ENCODE measurements at places on chromosomes 3 and 15.
A peak's percentile ranks its signal among the peaks of the same experiment; 100 is the strongest.

DNA sequence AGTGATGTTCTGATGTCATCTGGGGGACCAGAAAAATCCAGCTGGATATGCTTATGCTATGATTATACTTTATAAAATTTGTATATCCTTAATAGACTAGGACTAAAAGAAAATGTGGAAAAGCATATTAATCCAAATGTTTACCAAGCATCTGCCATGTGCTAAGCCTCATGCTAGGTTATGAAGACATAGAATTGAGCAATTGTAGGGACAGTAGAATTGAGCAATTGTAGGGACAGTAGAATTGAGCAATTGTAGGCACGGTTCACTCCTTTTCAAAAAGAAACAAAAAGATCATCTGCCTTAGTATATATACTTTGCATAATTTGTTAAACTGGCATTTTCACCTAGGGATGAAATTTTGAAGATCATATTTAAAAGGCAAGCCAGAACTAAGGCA is 18.3 kb downstream of the ABHD5 start:
- no peak for DNase-seq

DNA sequence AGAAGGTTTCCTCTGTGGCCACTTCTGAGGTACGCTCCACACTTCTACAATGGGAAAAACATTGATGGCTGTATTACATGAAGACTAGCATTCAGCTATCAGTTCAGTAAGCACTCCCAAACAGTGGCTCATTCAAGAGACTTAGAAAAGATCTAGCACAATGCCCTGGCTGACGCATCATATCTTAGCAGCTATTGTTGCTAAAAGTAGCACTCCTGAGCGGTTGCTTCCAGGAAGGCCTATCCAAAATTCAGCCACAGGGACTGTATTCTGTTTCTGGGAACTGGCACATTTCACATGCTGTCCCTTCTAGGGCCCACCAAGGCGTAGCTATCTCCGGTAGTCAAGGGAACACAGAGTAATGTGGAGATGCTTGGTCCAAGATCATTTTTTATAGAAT is 21.2 kb upstream of the SPRED1 start:
- no peak for DNase-seq

GRCh38 chr15:78761891-78762385 is 49.3 kb downstream of the ADAMTS7 start:
- DNase-seq = no peak

DNA sequence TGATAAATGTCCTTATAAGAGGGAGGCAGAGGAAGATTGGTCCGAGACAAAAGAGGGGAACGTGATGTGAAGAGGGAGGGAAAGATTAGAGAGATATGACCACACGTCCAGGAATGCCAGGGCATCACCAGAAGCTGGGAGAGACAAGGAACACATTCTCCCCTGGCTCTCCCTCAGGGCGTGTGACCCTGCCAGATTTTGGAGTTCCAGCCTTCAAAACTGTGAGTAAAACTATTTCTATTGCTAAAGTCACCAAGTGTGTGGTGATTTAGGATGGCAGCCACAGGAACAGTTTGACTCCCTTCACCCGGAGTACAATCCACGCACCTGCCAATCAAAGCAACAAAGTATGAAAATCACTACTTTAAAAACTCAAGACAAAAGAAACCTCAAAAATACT is 32.1 kb upstream of the TJP1 start:
- DNase-seq = no peak

- DNase-seq = no peak
Measured at GRCh38 chr3:128559486-128560225, 66.7 kb upstream of the GATA2 start.

DNA sequence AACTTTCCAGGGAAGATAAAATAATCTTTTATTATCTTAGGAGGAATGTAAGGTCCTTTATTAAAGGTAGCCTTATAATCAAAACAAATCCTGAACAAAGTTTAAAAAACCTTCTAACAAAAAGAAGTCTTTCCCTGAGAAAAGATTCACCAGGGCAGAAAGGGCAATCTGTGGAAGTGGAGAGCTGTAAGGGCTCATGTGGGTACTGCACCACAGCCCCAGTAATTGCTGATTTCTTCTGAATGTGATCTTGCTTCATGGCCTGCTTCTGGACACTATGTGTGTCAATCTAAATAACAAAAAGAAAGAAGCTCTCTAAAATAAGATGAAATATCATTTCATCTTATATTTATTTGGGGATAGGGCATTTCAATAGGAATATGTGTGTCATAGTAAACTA is 1501.6 kb downstream of the OTOL1 start:
- DNase-seq = no peak

DNA sequence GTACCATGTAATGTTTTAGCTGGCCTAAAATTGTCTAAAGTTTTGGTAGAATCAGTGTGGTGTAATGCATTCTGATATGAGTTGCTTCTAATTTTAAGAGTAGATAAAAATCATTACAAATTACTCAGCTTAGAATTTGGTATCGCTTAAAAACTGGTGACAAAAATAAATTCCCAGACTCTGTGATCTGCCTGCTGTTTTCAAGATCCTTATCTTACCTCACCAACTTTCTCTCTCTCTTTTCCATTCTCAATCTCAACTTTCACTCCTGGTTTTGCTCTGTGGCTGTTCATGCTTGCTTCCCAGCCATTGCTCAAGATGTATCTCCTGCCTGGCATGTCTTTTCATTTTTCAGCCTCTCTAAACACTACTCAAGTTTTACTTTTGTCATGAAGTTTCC is 45.7 kb downstream of the TCF12 start:
- DNase-seq = no peak

GRCh38 chr15:21267671-21268395 is 172.5 kb downstream of the POTEB3 start:
- no peak for DNase-seq

DNA sequence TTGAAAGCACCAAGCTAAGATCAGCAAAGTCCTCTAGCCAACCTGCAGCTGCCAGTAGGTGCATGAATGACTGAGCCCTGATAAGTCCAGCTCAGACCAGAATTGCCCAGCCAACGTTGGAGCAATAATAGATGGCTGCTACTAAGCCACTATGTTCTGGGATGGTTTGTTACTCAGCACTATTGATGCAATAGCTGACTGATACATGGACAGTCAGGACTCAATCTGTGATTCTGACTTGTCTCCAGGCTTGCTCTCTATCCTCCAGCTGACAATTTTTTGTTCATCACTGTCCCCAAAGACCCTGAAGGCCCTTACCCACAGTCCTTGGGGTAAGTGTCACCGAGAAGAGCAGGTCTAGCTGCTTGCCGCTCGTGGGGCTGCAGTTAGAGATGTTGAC is 55.3 kb downstream of the CDCP1 start:
- no peak for DNase-seq

GRCh38 chr15:39300451-39301153 is 280.3 kb upstream of the THBS1 start:
- DNase-seq = no peak

DNA sequence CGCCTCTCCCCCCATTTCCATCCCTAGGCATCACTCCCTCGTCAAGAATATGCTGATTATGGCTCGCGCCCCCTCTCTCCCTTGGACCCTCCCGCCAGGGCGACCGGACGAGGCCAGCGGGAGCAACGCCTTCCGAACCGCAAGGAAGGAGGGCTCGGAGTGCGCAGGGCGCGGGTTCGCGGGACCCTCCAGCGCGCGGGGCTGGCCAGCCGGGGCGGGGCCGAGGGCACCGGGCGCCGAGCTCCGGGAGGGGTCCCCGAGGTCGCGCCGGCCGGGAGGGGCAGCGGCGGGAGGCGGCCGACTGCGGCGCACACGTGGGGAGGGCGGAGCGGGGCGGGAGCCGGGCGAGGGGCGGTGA is 483 bp downstream of the EHD4 start:
- DNase-seq = no peak

DNA sequence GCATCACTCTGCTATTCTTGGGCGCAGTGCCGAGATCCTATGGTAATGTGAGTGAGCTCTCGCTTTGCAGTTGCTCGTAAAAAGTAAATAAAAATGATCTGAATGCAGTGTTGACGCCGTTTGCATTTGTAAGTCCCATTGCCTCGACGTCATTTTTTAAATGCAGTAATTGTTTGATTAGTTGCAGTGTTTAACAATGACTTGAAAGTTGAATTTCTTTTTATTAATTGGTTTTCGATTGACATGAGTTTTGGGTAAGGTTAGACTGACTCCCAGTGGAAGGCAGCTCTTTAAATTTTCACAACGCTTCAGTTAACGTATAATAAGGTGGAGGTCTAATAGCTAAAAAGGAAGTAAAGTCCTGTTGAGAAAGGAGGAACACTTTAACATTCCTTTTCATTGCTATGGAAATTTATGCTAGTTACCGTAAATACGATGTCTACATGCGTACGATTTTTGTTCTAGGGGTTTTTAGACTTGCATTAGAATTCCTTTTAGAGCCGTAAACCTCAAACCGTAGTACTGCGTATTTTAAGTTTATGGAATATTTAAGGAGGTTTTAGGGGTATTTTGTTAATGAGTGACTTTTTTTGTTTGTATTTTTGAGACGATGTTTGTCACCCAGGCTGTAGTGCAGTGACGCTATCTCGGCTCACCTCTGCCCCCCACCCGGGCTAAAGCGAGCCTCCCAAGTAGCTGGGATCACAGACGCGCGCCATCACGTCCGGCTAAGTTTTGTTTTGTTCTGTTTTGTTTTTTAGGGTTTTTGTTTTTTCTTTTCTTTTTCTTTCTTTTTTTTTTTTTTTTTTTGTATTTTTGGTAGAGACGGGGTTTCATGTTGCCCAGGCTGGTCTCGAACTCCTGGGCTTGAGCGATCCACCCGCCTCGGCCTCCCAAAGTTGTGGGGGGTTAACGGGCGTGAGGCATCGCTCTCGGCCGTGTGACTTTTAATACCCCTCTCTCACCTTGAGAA is 1.4 kb downstream of the MORF4L1 start:
- no peak for DNase-seq

DNA sequence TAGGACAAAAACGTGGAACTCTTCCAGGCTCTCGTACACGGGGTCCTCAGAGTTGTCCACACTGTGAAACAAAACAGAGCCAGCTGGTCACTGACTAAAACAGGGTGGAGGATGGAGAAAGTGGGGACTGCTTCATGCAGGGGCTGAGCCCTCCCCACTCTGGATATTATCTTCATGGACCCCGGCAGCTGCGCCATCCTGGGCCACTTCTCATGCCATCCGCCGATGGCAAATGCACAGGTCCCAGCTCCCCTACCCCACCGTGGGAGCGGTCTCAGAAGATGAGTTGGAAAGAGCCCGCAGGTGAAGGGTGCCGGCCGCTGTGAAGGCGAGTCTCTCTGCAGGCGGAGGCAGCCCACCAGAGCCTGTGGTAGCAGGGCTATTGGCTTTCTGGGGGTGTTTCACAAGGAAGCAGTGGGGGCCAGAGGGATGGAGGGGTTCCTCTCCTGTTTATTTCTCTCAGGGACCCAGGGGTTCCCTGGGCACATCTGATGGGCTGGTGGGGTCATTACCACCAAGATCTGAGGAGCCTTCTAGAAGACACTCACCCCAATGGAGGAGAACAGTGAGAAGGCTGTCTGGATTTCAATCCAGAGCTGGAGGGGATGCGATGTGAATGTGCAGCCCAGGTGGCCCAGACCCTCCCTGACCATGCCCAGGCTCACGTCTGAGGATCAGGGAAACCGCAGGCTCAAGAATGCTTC is 177.3 kb downstream of the KLF13 start:
- DNase-seq = peak; percentile 7

- DNase-seq = no peak
Measured at GRCh38 chr3:148954981-148955380, 36.4 kb upstream of the GYG1 start.

DNA sequence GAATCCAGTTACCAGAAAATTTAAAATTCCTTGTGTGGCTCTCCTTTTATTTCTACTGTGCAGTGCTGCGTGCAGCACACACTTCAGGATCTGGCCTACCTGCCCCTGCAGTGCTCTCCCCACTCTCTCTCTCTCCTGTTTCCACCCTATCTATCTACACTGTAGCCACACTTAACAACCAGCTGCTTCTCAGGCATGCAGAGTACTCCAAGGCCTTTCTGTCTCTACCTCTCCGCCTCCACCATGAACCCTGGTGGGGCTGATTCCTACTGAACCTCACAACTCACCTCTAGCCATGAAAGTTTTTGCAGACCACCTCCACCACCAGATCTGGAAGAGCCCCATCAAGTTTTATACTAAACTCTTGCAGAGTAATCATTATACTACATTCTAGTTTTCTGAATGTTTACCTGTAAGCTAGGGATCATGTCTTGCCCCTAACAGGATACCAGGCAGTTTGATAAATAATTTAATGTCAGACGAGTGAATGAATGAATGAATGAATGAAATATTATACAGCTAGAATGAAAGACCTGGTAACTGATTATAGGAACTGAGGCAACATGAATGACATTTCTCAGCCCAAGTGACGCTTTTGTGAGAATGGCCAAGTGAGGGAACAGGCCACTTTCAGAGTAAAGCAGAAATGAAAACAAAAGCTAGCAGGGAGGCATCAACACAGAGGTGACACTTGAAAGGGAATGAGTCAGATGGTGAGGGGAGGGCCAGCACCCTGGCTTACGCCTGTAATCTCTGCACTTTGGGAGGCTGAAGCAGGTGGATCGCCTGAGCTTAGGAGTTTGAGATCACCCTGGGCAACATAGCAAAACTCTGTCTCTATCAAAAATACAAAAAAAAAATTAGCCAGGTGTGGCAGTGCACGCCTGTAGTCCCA is 363.5 kb downstream of the FOXP1 start:
- DNase-seq = no peak

GRCh38 chr3:82715091-82715856 is 953.8 kb upstream of the GBE1 start:
- no peak for DNase-seq

- peak; percentile 45 for DNase-seq
Measured at GRCh38 chr15:84889313-84889990, 5.0 kb downstream of the SLC28A1 start.

- DNase-seq = no peak
Measured at GRCh38 chr3:177429771-177430170, 232.5 kb upstream of the TBL1XR1 start.

DNA sequence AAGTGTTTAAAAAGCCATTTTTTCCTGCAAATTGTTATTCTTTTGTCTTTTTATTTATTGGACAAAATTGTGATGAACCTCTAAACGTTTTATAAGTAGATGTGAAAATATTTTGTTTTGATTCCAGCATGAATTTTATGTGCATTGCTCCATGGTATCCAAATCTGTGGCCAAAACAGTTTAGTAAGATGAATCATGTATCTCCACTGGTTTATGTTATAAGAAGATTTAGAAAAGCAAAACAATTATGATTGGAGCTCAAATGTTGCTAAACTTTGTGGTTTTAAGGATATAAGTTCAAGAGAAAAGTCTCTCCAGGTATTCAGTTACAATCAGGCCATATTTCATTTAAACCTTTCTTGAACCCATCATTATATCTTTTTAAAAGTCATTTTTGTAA is 80.9 kb downstream of the NECTIN3 start:
- DNase-seq = no peak

DNA sequence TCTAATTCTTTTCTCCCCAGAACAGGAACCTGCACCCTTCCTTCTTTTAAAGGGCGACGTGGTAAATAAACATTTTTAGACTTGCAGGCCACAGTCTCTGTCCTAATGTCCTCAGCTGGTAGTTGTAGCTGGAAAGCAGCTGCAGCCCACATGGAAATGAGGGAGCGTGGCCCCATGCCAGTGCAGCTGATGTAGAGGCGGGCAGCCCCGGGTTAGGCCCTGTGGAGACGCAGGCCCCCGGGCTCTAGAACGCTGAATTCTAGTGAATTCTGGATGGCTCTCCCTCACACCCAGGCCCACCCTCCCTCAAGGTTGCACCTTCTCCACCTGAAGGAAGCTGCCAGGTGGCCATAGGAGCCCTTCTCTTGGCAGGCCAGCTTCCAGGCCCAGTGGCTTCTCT is 52.3 kb downstream of the PGPEP1L start:
- no peak for DNase-seq

Measured in H9 (cell line).